ENCODE measurements at places on chromosomes 4 and X.

DNA sequence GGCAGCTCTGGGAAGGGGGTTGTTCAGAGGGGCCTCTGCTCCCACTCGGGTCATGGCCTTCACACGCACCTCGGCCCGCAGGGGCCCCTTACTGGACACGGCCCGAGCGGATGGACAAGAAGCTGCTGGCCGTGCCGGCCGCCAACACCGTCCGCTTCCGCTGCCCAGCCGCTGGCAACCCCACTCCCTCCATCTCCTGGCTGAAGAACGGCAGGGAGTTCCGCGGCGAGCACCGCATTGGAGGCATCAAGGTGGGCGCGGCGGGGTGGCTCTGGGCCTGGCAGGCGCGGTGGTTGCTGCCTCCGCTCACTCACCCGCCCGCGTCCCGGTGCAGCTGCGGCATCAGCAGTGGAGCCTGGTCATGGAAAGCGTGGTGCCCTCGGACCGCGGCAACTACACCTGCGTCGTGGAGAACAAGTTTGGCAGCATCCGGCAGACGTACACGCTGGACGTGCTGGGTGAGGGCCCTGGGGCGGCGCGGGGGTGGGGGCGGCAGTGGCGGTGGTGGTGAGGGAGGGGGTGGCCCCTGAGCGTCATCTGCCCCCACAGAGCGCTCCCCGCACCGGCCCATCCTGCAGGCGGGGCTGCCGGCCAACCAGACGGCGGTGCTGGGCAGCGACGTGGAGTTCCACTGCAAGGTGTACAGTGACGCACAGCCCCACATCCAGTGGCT, 8.3 kb downstream of the FGFR3 start:
- no peak for DNase-seq

DNA sequence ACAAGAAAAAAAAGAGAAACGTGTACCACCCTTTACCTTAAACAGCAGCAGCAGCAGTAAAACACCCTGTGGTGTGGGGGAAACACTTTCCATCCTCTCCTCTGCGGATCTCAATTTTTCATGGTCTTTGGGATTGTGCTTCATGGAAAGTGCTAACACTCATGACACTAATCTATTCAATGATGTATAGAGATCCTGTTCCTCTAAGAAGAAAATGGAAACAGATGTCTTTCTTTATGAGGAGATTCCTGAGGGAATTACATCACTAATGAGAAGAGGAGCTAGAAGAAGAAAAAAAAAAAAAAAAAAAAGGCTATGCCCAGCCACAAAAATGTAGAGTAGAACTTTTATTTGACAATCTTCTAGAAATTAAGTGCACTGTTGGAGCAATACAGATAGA, 62.9 kb upstream of the NDST3 start:
- no peak for DNase-seq

DNA sequence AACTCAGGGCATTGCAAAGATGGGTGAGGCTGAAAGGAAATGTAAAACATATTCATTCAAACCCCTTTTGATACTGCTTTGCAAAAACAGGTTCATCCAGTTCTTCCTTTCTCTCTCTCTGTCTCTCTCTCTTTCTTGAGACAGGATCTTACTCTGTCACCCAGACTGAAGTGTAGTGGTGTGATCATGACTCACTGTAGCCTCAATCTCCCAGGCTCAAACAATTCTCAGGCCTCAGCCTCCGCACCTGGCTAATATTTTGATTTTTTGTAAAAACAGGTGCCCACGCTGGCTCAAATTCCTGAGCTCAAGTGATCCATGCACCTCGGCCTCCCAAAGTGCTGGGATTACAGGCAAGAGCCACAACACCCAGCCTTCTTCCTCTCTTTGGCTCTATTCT, 15.6 kb upstream of the DCHS2 start:
- DNase-seq = no peak

DNA sequence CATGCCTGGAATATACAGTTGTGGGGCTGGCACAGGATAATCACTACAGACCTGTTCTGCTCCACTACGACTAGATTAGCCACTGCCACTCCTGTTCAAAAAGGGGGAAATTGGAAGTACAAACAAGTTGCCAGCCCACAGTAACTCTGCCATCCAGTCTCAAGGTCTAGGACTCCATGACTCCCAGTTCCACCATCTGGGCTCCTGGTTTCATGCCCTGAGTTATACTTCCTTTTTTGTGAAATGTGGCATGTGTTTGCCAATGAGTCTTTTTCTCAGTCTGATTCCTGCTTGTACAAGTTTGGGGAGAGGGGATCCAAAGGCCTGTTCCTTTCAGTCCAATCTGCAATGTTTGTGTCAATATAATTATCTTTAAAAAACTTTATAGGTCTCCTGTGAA, 1.0 kb upstream of the BLOC1S4 start:
- no peak for DNase-seq

GRCh38 chr4:171947400-171947799, 134.2 kb downstream of the GALNTL6 start:
- DNase-seq = no peak

DNA sequence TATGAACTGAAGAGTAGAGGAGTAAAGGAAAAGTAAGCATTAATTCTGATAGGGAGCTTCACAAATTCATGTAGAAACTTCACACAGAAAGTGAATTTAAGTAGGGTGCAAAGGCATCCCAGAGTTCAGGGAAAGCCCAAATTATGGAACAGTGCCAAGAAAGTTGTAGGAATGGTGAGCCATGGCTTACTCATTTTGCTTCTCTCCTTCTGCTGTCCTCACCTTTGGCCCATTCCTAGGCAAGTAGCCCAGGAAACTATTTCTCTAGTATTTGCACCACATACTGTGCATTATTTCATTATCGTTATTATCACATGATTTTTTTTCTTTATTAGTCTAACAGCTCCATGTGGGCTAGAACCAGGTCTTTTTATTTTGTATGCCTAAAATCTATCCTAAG, 34.9 kb upstream of the IL1RAPL1 start:
- no peak for DNase-seq

GRCh38 chr4:123462007-123462406, 65.4 kb downstream of the SPRY1 start:
- DNase-seq = no peak

GRCh38 chrX:72685810-72686456, 28.2 kb downstream of the PHKA1 start:
- DNase-seq = no peak

DNA sequence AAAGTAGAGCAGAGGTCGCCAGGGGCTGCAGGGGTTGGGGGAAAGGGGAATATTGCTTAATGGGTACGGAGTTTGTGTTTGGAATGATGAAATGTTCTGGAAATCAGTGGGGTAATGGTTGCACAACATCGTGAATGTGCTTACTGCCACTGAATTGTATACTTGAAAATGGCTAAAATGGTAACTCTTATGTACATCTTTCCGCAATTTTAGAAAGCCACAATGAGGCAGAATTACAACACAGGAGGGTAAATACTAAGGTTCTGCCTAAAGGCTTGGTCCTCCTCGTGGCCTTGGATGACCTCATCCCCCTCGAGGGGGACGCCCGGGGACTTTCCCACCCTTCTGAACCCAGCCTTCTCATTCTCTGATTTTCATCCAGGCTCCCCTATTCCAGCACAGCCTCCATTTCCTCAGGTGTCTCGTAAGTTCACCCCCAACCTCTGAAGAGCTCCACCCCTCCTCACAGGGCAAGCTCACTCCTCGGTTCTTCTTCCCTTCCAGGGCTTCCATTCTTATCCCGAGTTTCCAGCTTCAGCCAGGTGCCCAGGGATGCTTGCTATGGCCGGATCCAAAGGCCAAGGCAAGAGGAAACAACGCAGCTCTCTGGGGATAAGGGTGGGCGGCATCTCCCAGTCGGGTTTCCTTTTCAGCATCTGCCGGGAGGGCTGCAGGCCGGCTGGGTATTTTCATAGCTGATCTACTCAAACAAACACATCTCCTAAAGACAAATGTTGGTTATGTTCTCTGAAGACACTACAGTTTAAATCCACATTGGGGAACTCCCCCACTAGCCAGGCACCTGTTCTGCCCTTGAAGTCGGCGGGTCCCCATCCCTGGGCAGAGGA, 71.3 kb upstream of the ACSL1 start:
- DNase-seq = no peak

DNA sequence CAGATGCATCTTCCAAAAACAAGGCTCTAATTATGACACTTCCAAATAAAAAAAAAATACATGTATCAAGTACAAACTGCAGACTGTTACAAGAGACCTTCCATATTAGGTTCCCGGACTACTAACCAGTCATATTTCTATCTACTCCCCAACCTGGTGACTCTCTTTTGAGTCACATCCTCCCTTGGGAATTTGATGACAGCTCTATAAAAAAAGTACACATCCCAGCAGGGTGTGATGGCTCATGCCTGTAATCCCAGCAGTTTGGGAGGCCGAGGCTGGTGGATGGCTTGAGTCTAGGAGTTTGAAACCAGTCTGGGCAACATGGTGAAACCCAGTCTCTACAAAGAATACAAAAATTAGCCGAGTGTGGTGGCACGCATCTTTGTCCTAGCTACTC, 14.9 kb downstream of the RPGR start:
- no peak for DNase-seq

DNA sequence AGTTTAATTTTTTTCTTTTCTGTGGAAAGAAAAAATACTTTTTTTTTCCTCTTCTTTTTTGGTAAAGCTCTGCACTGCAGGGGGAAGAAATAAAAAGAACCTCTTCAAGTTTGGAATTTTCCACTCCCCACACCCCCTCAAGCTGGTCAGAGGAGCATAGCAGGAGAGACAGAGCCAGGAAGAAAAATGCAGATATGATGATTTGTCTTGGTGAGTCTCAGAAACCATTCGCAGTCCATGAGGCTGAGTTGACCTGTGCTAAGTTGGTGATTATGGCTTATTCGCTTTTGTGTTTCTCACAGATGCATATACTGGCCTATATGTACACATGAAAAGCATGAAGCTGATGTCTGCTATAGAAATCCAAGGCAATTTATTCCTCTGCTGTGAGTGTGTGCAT, 205.9 kb downstream of the LDB2 start:
- DNase-seq = no peak

- DNase-seq = no peak
Measured at GRCh38 chr4:109801895-109802319, at the start of gene CFI. Gene CFI, minus strand, starts transcription at chr4:109801999. Its CDS starts 28 bp downstream, at chr4:109801971.

DNA sequence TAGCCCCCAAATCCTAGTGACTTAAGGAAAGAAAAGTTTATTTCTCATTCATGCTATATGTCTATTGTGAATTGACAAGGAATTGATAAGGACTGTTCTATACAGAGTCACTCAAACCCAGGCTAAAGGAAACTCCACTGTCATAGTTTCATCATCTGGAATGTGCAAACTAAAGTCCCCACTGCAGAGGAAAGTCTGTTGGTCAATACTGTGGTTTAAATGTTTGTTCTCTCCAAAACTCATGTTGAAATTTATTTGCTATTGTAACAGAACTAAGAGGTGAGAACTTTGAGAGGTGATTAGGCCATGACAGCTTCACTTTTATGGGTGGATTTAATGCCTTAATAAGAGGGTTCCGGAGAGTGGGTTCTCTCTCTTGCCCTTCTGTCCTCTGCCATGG, 149.6 kb downstream of the COX18 start:
- no peak for DNase-seq

DNA sequence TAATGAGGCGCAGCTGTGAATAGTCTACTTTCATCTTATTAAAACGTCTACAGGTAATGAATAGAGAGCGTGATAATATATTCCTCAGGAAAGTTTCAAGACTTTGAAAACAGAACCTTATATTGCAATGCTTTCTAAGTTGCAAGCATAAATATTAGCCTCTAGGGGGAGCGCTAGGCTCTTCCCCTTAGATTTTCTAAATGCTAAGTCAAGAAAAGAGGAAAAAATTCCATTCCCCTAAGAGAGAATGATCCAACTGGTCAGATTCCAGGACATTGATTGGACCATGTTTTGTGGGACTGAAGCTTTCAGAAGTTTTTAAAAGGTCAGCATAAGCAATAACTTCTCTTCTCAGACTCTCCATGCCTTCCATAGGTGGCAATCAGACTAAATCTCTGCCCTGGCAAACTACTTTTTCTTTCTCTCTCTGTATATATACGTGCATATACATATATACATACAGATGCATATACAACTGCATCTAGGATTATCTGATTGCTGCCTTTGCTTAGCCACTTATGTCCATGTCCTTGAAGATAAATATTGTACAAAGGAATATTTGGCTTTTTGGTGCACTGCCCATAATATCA, 492.9 kb downstream of the INPP4B start:
- DNase-seq = peak; percentile 33

DNA sequence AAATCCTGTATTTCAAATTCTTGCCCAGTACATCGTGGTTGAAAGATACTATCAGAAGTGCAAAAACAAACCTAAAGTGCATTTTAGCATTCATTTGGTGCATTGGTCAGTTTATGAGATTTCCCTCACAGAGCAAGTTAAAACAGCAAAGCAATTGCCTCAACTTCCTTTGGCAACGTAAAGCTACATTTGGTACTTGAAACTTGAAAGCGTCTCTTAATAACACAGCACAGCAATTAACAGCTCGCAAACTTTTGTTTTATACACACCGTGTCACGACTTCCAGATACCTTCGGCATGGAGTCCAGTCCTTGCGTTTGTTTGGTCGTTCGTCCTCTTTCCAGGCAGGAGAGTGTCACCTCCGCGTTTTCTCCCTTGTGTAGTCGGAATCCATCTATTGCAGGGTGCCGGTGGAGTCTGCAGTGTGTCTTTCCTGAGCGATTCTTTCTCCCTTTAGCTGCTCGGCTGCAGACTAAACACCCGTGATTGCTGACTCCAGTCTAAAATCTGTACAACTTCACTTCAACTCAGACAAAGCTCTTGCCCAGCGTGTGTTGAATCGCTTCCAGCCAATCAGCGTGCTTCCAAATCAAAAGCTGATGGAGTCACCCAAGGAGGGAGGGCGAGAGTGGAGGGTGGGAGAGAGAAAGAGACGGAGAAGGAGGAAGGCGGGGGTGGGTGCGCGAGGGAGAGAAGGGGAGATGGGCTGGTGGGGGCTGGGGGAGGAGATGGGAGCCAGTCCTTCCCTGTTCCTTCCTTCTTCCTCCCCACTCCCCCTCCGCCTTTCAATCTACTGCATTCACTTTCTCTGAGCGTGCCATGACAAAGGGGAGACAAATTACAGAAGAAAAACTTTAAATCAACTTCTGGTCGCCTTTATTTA, at the start of gene PCDH18:
Gene PCDH18 (minus strand): TSS at position 509 of the 883 bp plus-strand sequence. CDS start 406 bp downstream, at position 103.
- no peak for DNase-seq

DNA sequence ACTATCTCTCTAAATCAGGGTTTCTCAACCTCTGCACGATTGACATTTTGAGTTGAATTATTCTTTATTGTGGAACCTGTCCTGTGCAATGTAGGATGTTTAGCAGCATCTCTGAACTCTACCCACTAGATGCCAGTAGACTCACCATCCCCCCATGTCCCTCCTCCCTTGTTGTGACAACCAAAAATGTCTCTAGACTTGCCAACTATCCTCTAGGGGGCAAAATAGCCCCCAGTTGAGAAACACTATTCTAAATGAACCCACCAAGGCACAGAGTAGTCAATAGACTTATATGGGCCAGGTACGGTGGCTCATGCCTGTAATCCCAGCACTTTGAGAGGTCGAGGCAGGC, 49.1 kb upstream of the GAB1 start:
- peak; percentile 39 for DNase-seq

DNA sequence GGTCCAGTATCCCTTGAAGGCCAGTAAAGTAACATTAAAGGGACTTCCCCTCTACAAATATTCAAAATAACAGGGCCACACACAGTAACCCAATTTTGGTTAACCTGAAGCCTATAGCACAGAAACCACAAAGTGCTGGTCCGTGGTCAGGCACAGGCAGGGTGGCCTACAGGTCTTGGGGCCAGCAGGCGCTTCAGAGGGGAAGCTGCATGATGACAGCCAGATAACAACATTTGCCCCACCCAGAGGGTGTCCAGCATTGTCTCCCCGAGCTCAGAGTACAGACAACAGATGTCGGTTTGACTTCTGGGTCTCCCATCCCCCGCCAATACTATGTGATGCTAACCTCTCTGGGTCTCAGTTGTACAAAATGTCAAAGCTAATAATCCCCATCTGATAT, 51.1 kb downstream of the SH3KBP1 start:
- DNase-seq = peak; percentile 78

GRCh38 chrX:109878236-109878635, 124.7 kb upstream of the TMEM164 start:
- no peak for DNase-seq

All from erythroblast (primary cell).